ENCODE measurements at places on chromosomes 6 and 20.

DNA sequence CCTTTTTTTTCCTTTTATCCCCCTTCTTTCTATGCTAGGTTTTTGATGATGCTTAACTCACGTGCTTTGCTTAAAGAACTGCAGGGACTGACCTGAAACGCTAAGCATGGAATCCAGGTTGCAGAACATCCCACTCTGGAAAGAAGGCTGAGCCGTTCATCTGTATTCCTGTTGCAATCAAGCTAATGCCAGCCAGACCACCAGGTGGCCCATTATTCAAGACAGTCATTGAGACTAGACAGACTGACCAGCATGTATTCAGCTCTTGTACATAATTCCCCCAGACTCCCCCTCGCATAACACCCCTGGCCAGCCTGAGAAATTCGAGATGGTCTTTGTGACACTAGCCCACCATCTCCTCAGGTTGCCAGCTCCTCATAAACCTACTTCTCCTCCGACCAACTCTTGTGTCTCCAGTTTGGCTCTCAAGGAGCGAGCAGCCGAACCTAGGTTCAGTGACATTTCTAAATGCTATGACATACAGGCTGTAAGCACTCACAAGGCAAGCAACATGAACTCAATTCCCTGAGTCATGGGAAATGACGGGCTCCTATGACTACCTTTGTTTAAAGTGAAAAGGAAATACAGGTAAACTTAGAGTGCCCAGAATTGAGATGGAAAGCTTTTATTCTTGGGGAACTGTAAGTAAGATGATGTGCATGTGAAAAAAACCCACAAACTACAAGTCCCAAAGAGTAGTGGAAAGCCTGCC is 309.3 kb upstream of the CDYL start:
- DNase-seq: no peak

DNA sequence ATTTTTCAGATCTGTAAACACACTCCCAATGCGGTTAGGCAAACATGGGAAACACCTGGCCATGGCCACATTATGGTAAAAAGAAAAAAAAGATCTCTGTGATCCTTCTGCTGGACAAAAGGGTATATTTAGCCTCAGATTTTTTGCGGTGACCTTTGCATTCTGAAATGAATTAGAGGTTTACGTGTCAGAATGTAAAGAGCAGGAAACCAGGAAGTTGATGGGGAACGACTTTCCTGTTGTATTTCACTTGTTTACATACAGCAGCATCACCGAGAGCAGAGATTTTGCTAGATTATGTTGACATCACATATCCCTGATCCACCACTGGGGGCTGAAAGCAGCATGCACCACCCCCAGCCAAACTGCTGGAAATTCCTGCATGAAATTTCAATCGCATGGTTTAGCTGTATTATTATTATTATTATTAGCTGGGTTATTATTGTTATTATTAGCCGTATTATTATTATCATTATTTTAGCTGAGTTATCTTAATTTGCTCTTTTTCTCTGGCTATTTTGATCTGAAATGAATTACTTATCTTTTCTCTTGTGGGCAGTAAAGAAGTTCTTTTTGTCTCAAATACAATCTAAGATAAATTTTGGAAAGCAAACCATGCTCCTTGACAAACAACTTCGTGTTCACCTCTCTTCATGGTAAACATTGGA is 189.4 kb downstream of the ZFP64 start:
- no peak for DNase-seq

GRCh38 chr6:111185954-111186353 is 98.7 kb downstream of the SLC16A10 start:
- no peak for DNase-seq

GRCh38 chr20:18650224-18650623 is 62.4 kb downstream of the DTD1 start:
- no peak for DNase-seq

DNA sequence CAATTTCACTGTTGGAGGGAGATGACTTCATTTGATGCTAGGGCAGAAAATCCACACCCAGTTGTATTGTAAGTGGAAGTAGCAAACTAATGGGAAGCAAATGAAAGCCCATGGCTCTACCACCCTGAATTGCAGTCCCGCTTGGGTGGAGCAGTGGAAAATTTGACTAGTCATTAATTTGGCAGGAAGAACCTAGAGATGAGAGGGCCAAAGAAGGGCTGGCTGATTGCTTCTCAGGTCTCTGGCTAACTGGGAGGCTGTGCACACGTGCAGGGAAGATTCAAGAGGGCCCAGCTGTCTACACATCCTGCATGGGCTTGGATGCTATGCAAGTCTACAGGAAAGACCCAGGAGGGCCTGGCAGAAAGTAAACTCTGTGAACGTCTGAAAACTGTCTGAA is 466.2 kb downstream of the TFAP2A start:
- DNase-seq: no peak

- DNase-seq: no peak
Measured at GRCh38 chr20:8209061-8209460, 77.0 kb downstream of the PLCB1 start.

GRCh38 chr6:129111346-129111745 is 228.4 kb downstream of the LAMA2 start:
- no peak for DNase-seq

Measured in CD4-positive, alpha-beta T cell treated with Interleukin-6 at 100 ng/mL for 8 hours (primary cell).